NCI-H1092 (cell line): ENCODE measurements at places on chromosomes 3 and 15.

DNA sequence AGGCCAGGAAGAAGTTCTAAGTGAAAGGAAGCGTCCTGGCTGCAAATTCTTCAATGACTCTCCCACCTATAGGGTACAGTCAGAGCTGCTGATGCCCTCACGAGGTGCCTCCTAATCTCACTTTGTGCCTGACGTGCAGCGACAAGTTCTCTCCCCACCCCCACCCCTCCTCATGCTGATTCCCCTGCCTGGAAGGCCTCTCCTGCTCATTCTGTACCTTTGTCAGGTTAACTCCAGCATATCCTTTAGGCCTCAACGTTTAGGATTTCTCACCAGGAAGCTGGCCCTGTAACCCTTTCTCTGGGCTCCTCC lies 25.0 kb downstream of the SLC12A8 start:
- DNase-seq = no peak

DNA sequence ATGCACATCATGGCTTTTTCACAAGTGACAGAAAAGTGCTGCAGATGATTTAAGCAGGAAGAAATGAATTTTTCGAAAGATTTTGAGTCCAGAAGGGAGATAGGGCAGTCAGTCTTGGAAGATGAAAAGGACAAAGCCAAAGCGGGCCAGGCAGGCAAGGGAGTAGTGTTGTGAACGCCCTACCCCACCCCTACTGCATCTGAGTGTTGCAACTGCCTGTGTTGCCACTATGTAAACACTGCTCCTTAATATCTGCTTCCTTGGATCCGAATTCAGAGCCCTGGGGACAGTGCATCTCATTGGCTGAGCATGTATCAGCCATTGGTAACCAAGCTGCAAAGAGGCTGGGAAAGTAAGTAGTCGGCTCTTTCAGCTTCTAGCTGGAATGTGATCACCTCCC lies 39.0 kb downstream of the CNTN4 start:
- DNase-seq = no peak

DNA sequence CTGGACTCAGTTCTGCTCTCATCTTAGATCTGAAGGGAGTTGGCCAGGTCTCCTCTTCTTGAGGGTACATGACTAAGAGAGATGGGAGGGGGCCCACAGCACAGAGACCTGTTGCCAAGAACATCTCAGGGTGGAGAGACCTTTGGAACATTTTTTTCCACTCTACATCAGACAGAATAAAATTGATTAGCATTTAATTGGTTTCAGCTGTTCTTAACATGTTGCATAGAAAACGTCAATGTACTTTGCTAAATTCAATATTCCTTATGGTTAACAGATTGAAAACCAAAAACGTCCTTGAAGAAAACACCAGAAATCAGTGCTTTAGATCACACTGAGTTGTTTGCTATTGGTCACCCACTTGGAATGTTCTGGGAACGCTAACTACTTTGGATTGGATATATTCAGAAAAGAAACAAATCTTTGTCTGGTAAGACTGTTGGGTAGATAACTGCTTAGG lies 36.4 kb upstream of the FSTL1 start:
- DNase-seq = no peak

- no peak for DNase-seq
These were observed 139.7 kb upstream of the CMC1 start for GRCh38 chr3:28101705-28102104.

GRCh38 chr15:79451361-79451999 lies 19.3 kb downstream of the MINAR1 start:
- no peak for DNase-seq

GRCh38 chr15:70091726-70092463 lies 5.8 kb downstream of the TLE3 start:
- peak; percentile 65 for DNase-seq

GRCh38 chr3:54951405-54951804 lies 23.5 kb upstream of the LRTM1 start:
- DNase-seq = no peak
